ENCODE measurements at places on chromosomes 3 and 15. TPM values are rescaled to one million over a fixed set of nuclear protein-coding genes. Genes with fewer than 3 reads are reported as not detected.

The SCG3 gene
- not detected for polyA plus RNA-seq

The P4HTM gene
- polyA plus RNA-seq = 35.0 TPM

The PAK6 gene
- polyA plus RNA-seq = 2.8 TPM

The SLC12A1 gene
- polyA plus RNA-seq = not detected

The WDR93 gene
- 0.08 TPM for polyA plus RNA-seq

The METTL6 gene
- 15.4 TPM for polyA plus RNA-seq

The NR1I2 gene
- polyA plus RNA-seq = 1.0 TPM

The CDC25A gene
- polyA plus RNA-seq = not detected

The NSMCE3 gene
- 35.4 TPM for polyA plus RNA-seq

The MME gene
- polyA plus RNA-seq = 1.4 TPM

The ULK4 gene
- 10.4 TPM for polyA plus RNA-seq

The XCR1 gene
- not detected for polyA plus RNA-seq

- no peak for DNase-seq
These were observed 268.8 kb downstream of the ADAMTSL3 start for GRCh38 chr15:83922649-83923294.

DNA sequence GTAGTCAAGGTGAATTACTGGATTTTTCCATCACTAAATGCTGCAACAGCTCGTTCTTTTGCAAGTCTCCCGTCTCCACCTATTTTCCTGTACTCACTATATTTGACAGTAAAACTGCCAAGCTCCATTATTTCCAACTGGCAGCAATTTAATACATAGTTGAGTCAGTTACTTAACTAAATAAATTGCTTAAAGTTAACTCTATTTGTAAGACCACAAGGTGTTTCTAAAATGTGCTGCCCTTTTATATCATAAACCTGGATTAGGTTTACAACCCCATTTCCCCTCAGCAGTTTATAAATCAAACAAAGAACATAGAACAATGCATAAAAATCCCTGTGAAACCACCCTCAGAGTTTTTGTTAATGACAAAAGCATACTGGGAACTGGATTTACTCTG lies 211.4 kb upstream of the DPH6 start:
- no peak for DNase-seq

DNA sequence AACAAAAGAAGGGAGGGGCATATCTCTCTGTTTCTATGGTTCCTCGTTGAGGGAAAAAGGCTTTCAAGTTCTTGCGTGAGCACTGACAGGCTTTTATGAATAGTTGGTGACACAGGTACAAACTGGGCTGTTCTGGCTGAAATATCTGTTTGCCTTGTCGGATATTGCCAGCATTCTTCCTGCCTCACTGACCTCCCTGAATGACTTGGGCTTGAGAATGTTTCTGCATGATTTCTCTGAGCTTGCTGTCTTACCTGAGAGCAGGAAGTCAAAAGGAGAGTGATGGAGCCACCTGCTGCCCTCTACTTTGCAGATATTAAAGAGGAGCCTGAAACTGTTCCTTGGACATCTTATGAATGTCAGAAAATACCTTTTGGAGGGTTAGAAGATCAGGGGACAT lies 4.8 kb downstream of the GCNT3 start:
- DNase-seq = no peak

GRCh38 chr3:172029425-172030098 lies 9.8 kb upstream of the FNDC3B start:
- DNase-seq = no peak

DNA sequence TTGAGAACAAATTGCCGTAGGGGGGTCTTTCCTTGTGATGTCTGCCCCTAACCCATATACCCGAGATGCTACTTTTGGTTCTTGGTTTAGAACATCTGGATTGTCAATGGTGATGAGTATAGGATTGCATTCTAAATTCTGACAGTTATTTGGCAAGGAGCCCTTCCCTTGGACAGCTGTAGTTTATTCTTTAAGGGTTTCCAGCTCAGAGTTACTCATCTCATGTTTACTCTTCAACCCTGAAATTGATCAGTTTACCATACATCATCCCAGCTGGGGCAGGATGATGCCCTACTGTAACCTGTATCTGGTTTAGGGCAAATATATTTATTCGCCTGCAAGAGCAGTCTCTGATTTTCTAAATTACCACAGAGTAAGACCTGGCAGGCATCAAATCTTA lies 85.7 kb upstream of the XCR1 start:
- no peak for DNase-seq

DNA sequence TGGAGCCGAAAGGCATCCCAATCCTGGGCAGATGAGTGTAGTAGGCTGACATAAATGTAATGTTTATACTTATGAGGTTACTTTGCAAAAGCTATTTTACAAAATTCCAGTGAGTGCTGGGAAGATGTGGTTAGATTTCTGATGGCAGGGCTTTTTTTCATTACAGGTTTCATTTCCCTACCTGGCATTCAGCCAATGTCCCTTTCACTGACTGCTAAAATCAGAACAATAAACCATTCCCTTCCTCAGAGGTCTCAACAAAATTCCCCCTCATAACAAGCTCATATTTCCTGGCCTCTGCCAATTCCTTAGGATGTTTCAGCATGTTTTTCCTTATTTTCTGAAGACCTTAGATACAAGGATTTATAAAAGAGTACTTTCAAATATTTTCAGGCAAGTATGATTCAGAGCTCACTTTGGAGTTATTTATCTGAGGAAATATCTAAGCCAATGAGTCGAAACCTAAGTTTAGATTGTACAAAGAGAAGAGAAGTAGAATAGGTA lies 40.9 kb upstream of the CCDC80 start:
- DNase-seq = no peak

DNA sequence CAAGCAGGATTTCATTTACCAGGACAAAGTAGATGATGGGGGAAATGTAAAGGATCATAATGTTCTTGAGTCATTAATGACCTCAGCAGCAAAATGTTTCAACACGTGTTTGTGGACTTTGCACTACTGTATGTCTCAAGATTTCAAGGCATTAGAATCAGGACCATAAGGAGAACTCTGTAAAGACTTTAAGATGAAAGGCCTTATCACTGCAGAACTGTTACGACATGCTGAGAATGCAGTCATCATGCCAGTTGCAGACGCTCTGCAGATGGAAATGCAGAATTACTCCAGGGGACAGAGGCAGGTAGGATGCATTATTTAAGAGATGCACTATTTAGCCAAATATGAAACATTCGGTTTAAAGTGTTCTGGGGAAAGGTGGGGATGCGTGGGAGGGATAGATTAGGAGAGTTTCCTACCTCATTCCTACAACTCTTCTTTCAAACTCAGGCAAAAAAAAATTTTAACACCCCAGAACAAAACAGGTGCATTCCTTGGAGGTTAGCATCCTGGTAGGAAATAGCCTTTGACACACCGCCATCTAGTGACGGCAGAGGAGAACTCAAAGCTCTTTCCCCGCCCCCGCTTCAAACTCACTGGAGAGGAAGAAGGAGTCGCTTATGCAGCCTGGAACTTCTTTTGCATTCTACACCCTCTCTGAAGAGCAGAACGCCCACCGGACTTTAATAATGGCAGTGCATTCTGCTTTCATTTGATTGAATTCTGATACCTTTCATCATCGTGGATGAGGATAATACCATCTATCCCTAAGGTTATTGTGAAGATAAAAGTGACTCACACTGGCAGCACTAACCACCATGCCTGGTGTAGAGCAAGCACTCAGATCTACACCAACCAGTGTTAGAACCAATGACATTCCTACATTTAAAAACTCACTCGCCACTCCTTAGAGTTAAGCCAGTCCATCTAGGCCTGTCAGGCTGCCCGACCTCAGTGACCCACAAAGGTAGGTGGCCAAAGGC lies 43.1 kb upstream of the TOPAZ1 start:
- peak; percentile 66 for DNase-seq

GRCh38 chr15:99151156-99151555 lies 46.3 kb downstream of the SYNM start:
- no peak for DNase-seq

DNA sequence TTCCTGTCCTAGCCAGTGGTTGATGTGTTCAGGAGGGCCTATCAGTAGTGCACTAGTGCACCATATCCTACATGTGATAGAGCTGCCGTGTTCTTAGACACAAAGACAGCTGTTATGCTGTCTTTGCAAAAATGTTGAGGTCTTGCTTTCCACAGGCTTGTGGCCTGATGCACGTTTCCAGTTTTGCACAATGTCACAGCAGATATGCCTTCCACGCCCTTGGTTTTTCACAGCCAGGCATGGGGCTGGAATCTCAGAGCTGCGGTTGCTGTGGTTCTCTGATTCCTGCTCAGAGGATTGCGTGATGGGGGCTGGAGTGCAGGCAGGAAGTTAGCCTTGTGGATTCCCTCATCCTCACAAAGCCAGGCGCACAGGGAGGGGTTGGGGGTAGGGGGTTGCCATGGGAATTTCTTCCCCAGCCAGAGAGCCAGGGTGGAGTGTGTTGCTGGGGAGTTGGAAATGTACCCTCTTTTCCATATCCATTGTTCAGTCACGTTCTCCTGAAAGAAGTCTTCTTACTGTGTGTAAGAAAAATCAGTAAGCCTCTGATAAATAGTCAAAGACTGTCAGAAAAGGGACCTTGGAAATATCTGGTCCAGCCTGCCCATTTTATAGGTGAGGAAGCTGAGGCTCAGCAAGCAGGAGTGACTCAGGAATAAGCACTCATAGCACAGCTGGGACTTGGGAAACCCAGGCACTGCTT lies 79.4 kb downstream of the SMAD3 start:
- DNase-seq = no peak

GRCh38 chr3:149252272-149252671 lies 30.6 kb upstream of the CP start:
- no peak for DNase-seq

DNA sequence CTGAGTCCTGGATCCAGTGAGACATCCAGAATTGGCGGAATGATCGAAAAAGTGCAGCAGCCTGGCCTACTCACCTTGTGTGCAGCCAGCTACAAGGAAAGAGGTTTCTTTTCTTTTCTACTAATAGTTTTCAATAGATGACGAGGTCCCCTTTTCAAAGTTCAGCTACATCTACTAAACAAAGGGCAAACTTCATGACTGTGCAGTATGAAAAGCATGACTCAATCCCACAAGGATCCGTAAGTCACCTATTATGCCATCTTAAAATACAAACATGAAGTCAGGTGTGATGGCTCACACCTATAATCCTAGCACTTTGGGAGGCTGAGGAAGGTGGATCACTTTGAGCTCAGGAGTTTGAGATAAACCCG lies 16.7 kb downstream of the MIX23 start:
- no peak for DNase-seq

DNA sequence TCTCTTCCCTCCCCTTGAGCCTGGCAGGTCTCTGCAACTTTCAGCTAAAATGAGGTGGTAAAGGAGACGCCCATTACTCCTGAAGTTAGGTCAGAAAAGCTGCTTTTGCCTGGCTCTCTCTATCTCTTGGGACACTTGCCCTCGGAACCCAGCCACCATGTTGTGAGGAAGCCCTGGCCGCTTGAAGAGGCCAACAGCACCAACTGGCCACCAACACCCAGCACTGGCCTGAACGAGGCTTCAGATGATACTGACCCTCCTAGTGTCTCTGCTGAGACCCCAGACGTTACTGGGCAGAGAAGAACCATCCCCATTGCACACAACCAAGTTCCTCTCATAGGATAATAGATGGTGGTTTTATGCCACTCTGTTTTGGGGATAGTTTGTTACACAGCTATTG lies 49.5 kb upstream of the PCSK6 start:
- DNase-seq = no peak

GRCh38 chr3:112393360-112393728 lies 60.4 kb downstream of the CD200 start:
- DNase-seq = no peak

- no peak for DNase-seq
These were observed 39.9 kb downstream of the OIP5 start for GRCh38 chr15:41292521-41292920.

DNA sequence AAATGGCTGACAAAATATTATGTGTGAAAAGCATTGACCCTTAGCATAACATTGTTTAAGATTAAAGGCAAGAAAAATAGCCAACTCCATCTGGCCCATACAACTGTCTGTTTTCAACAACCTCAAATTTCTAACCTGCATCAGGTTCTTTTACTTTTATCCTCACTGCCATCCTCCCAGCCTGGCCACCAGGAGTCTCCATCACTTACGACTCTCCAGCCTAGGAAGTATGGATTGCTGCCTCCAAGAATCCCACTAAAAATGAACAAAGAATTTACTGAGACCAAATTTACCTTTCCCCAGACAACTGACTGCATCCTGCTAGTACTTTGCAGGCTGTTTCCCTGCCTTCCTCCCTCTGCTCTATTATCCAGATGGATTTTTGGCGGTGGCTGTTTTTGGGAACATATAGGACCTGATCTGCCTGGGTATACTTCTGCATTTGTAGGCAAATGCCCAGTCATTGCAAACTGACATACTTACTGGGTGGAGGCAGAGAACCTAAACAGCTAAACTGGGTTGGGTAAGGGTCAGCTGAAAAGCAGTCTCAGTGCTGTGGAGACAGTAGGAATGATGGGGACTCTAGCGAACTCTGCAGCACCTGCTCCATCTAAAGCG lies 144.2 kb downstream of the GHSR start:
- no peak for DNase-seq

DNA sequence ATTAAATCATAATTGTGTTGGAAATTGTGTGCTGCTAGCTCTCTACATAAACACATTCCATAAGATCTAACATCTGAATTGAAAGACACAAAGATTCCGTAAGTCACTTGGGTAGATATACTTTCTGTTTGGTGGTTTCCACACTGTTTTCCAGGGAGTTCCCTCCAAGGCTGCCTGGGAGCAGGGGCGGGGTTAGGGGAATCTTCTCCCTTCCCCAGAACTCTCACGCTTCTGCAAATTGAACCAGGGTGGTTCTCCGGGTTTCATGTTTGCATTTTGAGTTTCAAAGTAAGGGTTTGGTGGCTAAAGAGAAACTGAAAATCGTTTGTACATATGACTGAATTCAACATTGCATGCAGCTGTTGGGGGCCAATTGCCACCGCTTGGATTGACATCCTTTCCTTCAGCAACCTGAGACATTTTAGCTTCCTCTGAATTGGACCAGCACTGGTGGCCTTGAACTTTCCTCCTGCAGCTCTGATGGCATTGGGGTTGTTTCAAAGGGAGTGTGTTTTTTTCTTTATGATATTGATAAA lies 192.7 kb upstream of the FEZF2 start:
- DNase-seq = no peak

DNA sequence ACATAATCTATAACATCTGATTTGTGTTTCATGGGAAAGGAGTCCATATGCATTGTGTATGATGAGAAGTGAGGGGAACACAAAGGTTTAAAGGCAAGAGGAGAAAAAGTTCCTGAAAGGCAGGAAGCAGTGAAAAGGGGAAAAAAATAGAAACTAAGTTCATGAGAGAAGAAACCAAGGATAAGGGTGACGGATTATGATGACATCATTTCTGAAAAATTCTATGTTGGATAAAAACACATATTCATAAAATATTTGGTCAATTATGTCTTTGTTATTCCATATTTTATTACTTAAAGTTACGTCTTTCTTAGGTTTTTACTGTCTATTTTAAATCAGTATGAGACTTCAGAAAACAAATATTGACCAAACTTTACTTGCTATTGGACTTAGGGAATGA lies 48.6 kb upstream of the CP start:
- no peak for DNase-seq

GRCh38 chr15:101428758-101429157 lies 60.7 kb downstream of the PCSK6 start:
- DNase-seq = no peak
